Inflammatory macrophage treated with lipopolysaccharide for 1 hour (primary cell): ENCODE measurements at places on chromosomes 6 and 20.
A peak's percentile ranks its signal among the peaks of the same experiment; 100 is the strongest.

GRCh38 chr6:8441452-8441851 is 6.1 kb upstream of the SLC35B3 start:
- DNase-seq, result no peak

DNA sequence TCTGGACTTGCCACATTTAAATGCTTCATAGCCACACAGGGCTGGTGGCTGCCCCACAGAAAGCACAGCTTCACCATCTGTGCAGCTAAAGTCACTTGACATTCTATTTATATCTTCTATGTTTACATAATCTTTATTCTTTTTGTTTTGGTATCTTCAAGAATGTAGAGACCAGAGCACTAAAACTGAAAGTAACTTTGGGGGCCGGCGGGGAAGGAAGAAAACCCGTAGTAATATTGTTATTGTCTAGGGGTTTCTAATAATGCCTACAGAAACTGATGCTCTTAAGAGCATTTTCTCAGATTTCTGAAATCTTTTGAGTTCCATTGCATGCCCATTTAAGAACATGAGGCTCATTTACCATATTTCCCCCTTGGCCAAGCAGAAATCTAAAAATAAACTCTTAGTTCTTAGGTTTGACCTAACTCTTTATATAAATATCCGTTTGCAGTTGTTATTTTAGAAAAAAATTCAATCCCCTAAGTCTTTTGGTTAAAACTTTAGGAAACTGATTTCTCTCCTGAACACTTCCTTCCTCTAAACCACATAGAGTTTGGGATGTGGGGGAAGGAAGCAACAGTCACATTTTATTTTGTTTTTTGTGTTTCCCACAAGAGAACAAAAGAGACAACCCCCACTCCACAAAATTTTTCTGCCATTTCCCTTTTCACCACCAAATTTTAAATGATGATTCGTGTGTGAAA is 207.6 kb downstream of the OGFRL1 start:
- DNase-seq, result peak; percentile 13

DNA sequence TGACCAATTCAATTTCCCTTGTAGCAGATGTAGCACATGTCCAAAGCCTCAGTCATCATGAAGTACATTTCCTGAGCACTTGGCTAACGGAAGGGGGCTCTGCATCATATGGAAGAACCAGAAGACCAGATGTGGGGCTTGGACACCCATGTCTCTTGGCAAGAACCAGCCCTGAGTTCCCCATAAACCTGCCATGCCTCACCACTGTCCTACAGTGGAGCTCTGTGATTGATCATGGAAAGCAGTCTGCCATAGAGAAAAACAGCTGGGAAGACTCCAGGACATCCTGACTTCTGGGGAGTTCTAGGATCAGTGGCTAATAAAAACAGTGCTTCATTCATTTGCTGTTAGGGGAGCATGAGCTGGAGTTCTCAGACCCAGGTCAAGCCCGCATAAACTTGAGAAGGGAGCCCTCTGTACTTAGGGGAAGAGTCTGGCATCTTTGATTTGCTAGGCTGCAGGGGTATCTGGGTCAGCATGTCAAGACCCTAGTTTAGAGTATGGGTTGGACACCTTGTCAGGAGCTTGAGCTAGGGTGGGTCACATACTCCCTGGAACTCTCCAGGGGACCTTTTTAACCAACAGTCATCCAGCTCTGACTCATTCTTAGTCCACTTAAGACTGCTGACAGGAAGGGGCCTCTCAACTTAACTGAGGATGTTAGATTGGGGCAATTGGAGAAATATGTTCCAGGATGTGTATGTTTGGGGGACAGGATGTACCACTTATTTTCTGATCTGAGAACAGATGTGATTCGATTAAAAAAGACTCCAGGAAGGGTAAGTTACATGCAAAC is 26.3 kb upstream of the TRAM2 start:
- DNase-seq, result no peak

GRCh38 chr6:74282143-74282689 is 586.2 kb downstream of the CD109 start:
- DNase-seq, result no peak

DNA sequence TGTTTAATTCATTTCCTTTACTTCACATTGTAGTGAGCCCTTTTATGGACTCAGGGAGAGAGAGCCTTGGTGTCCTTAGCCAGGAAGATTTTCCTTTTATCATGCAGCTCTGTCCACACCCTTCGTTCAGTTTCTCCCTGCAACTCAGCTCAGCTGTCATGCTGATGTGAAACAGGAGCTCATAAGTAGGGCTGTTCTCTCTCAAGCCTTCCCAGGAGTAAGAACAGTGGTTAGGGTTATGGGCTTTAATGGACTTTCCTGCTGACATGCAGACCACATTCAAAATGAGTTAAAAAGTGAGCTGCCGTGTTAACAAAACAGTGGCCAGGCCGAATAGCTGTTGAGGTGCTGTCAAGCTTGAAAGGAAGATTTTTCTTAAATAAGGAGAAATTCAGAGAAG is 104.1 kb downstream of the BCKDHB start:
- no peak for DNase-seq

GRCh38 chr20:14632906-14633305 is 295.5 kb upstream of the FLRT3 start:
- no peak for DNase-seq

DNA sequence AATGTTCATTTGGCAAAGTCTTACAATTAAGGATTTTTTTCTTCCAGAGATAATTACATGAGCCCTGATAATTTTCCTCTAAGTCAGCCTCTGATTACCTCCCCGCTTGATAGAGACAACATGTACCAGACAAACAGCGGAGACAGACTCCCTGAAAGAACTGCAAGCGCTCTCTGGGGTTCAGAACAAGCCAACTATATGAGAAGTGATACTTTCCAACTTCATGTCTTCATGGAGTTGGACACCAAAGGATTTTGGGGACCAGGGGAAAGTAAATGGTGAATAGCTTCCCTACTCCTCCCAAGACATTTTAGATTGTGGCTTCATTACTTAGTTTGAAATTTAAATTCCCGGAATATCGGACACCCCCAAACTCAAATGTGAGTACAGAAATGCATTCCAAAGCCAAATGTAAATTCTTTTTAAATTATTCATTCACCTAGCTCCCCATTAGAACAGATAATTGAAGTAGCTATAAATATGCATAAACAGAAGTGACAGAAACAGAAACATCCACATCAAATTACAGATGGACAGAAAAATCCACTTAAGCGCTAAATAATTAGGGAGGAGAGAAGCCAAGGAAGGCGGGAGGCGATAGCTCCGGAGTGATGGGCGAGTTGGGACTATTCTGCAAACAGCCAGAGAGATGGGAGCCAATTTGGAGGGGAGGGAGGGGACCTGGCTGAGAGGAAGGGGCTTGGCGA is 129.7 kb upstream of the AKAP12 start:
- DNase-seq, result no peak

- DNase-seq, result no peak
Measured at GRCh38 chr6:128754658-128755256, 128.2 kb upstream of the LAMA2 start.

GRCh38 chr6:100134703-100135102 is 140.7 kb upstream of the MCHR2 start:
- no peak for DNase-seq

GRCh38 chr20:37205794-37206193 is 26.4 kb upstream of the MROH8 start:
- DNase-seq, result no peak

- no peak for DNase-seq
Measured at GRCh38 chr6:2554651-2555260, 196.0 kb downstream of the MYLK4 start.

DNA sequence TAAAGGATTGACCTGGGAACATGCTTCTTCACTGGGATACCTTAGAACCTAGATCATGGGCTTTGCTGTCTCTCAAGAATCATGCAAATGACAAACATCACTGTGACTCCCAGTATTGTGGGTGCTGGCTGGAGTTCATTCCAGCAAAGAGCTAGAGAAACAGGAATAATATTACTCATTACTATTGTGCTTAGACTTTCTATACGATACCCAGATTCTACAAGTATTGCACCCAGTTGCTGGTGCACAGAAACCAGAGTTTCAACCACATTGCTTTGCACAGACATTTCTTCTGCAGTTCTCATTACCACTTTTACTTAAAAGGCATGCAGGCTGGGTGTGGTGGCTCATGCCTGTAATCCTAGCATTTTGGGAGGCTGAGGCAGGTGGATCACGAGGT is 220.4 kb upstream of the ZNF217 start:
- DNase-seq, result no peak

- no peak for DNase-seq
Measured at GRCh38 chr6:161361529-161361928, 87.7 kb upstream of the AGPAT4 start.

- no peak for DNase-seq
Measured at GRCh38 chr20:36167902-36168503, 13.5 kb downstream of the EPB41L1 start.

GRCh38 chr6:21080221-21080620 is 513.3 kb upstream of the SOX4 start:
- no peak for DNase-seq

DNA sequence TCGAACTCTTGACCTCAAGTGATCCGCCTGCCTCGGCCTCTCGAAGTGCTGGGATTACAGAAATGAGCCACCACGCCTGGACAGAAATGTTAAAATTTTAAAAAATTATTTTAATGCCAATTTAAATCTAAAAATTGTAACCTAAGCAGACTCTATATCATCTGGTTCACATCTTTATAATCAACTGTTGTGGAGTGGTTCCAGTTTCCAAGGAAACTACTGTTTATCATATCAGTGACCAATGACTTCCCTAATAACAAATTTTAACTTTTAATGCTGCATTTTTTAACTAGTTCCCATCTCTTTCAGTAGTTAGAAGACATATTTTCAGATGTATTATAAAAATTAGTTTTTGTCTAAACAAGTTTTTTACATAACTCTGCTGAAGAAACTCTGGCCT is 5.2 kb upstream of the BTN3A2 start:
- DNase-seq, result no peak

DNA sequence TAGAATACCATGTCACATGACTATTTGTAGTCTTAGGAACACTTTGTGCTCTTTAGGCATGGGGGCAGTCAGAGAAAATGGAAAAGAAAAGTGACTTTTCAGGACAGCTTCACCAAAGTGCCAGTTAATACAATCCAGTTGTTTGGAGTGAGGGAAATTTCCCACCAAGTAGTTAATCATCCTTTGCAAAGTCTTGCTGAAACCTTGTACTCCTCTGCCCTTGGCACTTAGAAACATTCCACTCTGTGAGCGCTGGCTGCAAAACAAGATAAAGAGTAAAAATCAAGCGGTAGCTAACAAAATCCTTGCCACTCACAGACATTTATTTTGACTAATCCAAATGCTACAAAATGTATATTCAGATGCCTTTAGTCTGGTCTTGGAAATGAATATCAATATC is 229.2 kb upstream of the HSF2 start:
- no peak for DNase-seq

GRCh38 chr20:32080783-32081182 is 28.7 kb upstream of the TM9SF4 start:
- no peak for DNase-seq

GRCh38 chr20:14902432-14903089 is 565.1 kb upstream of the FLRT3 start:
- peak; percentile 2 for DNase-seq

GRCh38 chr6:80173411-80173810 is 66.9 kb downstream of the BCKDHB start:
- no peak for DNase-seq

DNA sequence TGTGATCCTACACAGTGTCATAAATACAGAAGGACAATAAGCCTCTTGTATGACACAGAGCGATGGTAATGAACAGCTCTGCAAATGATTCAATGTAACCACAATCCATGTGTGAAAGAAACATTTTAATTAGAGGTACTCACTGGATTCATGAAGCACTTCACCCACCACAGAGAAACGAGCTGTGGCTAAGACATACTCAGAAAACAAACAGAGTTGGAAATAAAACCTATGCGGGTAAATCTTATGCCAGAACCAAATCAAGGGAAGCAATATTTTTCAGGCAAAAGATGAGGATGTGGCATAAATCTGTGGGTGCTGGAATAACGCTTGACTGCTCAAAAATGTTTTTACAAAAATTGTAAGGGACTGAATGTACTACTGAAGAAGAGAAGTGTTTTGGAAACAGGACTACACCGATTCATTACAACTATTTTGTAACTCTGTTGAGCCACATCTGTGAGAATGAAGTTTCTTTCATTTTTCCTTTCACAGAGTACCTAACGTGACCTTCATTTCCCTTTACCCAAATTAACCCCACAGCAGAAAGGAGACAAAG is 112.1 kb downstream of the WDR27 start:
- no peak for DNase-seq

GRCh38 chr6:91288741-91289140 is 701.9 kb upstream of the MAP3K7 start:
- no peak for DNase-seq

DNA sequence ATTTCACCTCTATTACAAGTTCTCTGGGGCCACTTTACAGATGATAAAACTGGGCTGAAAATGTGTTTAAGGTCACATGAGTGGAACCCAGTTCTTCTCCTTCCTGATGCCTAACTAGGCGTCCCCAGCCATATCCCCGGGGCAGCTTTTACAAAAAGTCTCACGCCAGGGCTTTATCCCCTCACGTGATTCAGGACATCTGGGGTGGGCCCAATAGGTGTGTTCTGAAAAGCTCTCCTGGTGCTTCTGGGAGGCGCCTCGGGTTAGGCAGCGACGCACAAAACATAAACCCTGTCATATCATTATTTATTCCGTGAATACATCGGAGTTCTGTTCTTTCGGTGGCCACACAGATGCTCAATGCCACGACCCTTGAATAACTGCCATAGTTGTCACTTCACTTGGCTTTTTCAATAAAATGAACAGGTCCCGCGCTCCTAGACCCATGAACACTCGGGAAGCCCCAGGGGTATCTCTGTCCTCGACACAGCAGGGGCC is 32.1 kb downstream of the SF3B5 start:
- no peak for DNase-seq

GRCh38 chr6:119163006-119163405 is 84.5 kb upstream of the FAM184A start:
- no peak for DNase-seq

DNA sequence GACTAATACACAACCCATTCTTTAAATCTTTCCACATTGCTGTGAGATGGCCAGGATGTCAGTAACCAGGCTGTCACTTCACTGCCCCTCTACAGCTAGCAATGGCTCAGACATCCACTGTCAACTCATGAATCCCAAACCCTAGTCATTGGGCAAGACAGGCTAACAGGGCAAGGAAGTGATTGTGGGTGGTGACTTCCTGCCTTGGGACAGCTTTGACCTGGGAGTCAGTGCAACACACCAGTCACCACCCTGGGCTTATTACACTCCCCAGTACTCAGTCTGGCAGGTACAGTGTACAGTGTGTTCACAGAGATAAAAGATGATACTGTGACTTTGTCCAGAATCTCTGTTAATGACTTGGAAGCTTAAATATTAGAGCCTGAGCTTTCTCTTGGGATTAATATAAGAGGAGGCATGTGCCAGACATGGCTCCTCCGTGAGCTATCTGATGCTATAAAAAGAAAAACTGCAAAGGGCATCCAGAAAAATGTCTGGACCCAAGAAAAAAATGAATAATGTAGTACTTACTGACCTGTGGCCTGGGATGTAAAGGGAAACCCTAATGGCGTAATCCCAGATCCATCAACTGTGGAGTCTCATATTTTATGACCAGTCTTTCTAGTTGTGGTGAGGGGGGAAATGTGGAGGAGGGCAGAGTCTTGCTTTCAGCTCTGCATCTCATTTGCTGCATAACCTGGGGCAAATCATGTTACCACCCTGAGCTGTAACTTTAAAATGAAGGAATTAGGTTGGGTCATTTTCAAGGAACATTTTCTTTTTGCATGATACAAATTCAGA is 244.4 kb downstream of the SLC24A3 start:
- DNase-seq, result peak; percentile 53
